A549 treated with GW870086 at 1 μM for 4 hours (cell line): ENCODE measurements at places on chromosomes 16 and 17. TPM values are rescaled to one million over a fixed set of nuclear protein-coding genes. Genes with fewer than 3 reads are reported as not detected.

Gene LAT
- total RNA-seq, result 3.1 to 5.2 TPM (median 4.2 TPM) in 5 replicates

Gene CCL8
- total RNA-seq, result 0.12 TPM in 1 of 5 replicates, not detected in the others

Gene SEZ6L2
- 17.0 to 21.8 TPM (median 20.7 TPM) in 5 replicates for total RNA-seq

Gene TAT
- total RNA-seq, result 0.02 to 0.10 TPM (median 0.02 TPM) in 3 of 5 replicates, not detected in the others

Gene KRTAP4-6
- total RNA-seq, result not detected in 5 replicates

Gene TNFRSF17
- total RNA-seq, result not detected in 5 replicates

Gene POLR3K
- 33.2 to 39.5 TPM (median 36.1 TPM) in 5 replicates for total RNA-seq

Gene CSH1
- total RNA-seq, result not detected in 5 replicates

Gene FNDC8
- not detected in 5 replicates for total RNA-seq

Gene ZP2
- total RNA-seq, result not detected in 5 replicates

Gene GDPD1
- total RNA-seq, result 0.71 to 1.0 TPM (median 0.82 TPM) in 5 replicates

Gene RASL10B
- total RNA-seq, result 0.09 to 0.38 TPM (median 0.15 TPM) in 4 of 5 replicates, not detected in the other

Gene HID1
- total RNA-seq, result 13.8 to 19.2 TPM (median 17.5 TPM) in 5 replicates

Gene ZNHIT3
- total RNA-seq, result 81.5 to 87.0 TPM (median 85.9 TPM) in 5 replicates

Gene TNP2
- not detected in 5 replicates for total RNA-seq

Gene MT1A
- total RNA-seq, result 18.1 to 25.3 TPM (median 21.5 TPM) in 5 replicates

Gene RCVRN
- total RNA-seq, result not detected in 5 replicates

Gene NKD1
- 0.11 to 0.48 TPM (median 0.36 TPM) in 5 replicates for total RNA-seq

Gene CHST5
- 0.05 to 0.10 TPM in 2 of 5 replicates, not detected in the others for total RNA-seq

Gene ZG16B
- total RNA-seq, result 0.61 to 1.3 TPM (median 1.00 TPM) in 5 replicates

Gene C16orf86
- 0.12 to 0.14 TPM in 2 of 5 replicates, not detected in the others for total RNA-seq

Gene EIF5A
- total RNA-seq, result 1,622 to 1,789 TPM (median 1,677 TPM) in 5 replicates

Gene PYDC1
- total RNA-seq, result not detected in 5 replicates

Gene CRYBA1
- not detected in 5 replicates for total RNA-seq

Gene ZDHHC1
- 4.6 to 7.2 TPM (median 6.5 TPM) in 5 replicates for total RNA-seq

Gene CCL22
- 0.03 to 0.09 TPM (median 0.07 TPM) in 3 of 5 replicates, not detected in the others for total RNA-seq

Gene CCL17
- not detected in 5 replicates for total RNA-seq

Gene CBFA2T3
- 0.27 to 0.81 TPM (median 0.43 TPM) in 5 replicates for total RNA-seq

Gene SLFN12
- 0.08 TPM in 1 of 5 replicates, not detected in the others for total RNA-seq

Gene WFDC1
- 0.22 TPM in 1 of 5 replicates, not detected in the others for total RNA-seq

Gene RGS9
- total RNA-seq, result 6.7 to 8.0 TPM (median 7.4 TPM) in 5 replicates

Gene AARS1
- total RNA-seq, result 84.8 to 96.4 TPM (median 89.9 TPM) in 5 replicates

Gene TRAPPC2L
- 101 to 127 TPM (median 106 TPM) in 5 replicates for total RNA-seq

Gene ADAM11
- total RNA-seq, result 1.2 to 2.0 TPM (median 1.8 TPM) in 5 replicates

Gene ALOX15
- total RNA-seq, result 0.05 to 0.21 TPM (median 0.13 TPM) in 4 of 5 replicates, not detected in the other

Gene CDRT15
- total RNA-seq, result not detected in 5 replicates

Gene ASPSCR1
- 23.0 to 34.0 TPM (median 26.5 TPM) in 5 replicates for total RNA-seq

Gene WBP2
- 83.3 to 93.3 TPM (median 89.9 TPM) in 5 replicates for total RNA-seq

Gene DNAH2
- total RNA-seq, result 0.01 to 0.10 TPM (median 0.05 TPM) in 4 of 5 replicates, not detected in the other

Gene ZNRF1
- total RNA-seq, result 18.2 to 23.9 TPM (median 23.2 TPM) in 5 replicates

Gene MAF
- total RNA-seq, result 0.31 to 0.90 TPM (median 0.39 TPM) in 5 replicates

Gene FGF11
- 0.43 to 1.3 TPM (median 1.1 TPM) in 5 replicates for total RNA-seq

Gene PTRH2
- 96.7 to 125 TPM (median 103 TPM) in 5 replicates for total RNA-seq

Gene TPSD1
- 0.15 TPM in 1 of 5 replicates, not detected in the others for total RNA-seq

Gene ELMO3
- total RNA-seq, result 0.99 to 1.5 TPM (median 1.4 TPM) in 5 replicates

Gene APOBR
- total RNA-seq, result 0.03 to 0.09 TPM (median 0.07 TPM) in 4 of 5 replicates, not detected in the other

Gene RNF43
- total RNA-seq, result 0.15 to 0.83 TPM (median 0.38 TPM) in 5 replicates
